Glutamatergic neuron (in vitro differentiated cells): ENCODE measurements at places on chromosomes 4 and X. TPM values are rescaled to one million over a fixed set of nuclear protein-coding genes. Genes with fewer than 3 reads are reported as not detected.

Gene FAM9C
- total RNA-seq: not detected

Gene FGFBP1
- not detected for total RNA-seq

Gene UGT2B7
- not detected for total RNA-seq

Gene MAGEA2B
- total RNA-seq: 10.6 TPM

Gene SMIM9
- total RNA-seq: not detected

Gene ZRSR2
- 8.5 TPM for total RNA-seq

Gene MAPK10
- 92.6 TPM for total RNA-seq

Gene PNMA6A
- 14.0 TPM for total RNA-seq
